ENCODE measurements at places on chromosomes 6 and 20. TPM values are rescaled to one million over a fixed set of nuclear protein-coding genes. Genes with fewer than 3 reads are reported as not detected.
A peak's percentile ranks its signal among the peaks of the same experiment; 100 is the strongest.

The DIDO1 gene
- total RNA-seq, result 75.6 TPM

The GMNN gene
- total RNA-seq, result 183 TPM

DNA sequence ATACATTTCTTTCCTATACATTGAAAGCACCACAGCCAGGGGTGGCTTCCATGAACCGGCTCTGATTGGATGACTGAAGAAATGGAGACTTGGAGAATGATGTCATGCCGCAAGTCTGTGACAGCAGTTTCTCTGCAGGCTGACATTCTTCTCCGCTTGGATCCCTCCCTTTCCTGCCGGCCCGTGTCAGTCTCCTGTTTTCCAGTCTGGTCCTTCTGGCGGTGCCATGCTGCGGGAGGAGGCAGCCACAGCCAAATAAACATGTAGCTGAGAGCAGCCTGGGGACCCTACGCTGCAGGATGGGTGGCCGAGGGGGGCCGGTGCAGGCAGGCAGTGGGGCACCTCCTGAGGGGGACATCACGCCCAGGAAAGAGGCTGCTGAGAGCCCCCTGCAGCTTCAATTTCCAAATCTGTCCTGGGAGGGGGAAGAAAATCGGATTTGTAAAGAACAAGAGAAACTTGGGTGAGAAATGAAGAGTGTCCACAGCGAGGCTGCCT is 178.0 kb downstream of the TAF4 start:
- H3K36me3 ChIP-seq, result no peaks in the 10 kb centered on the region
- H3K27me3 ChIP-seq, result peaks cover 81% of the 10 kb centered on the region
- H3K27ac ChIP-seq, result no peak overlapping the region
- H3K4me1 ChIP-seq, result no peaks in the 10 kb centered on the region

The SPAG4 gene
- total RNA-seq, result 7.7 TPM

The OVOL2 gene
- 7.4 TPM for total RNA-seq

GRCh38 chr20:23684261-23684660 is 4.6 kb downstream of the CST4 start:
- H3K36me3 ChIP-seq, result no peaks in the 10 kb centered on the region
- no peaks in the 10 kb centered on the region for H3K4me1 ChIP-seq
- no peak for DNase-seq
- H3K4me3 ChIP-seq, result no peak overlapping the region

GRCh38 chr6:137117581-137117980 is 55.9 kb downstream of the IL22RA2 start:
- H3K36me3 ChIP-seq, result no peaks in the 10 kb centered on the region
- H3K27me3 ChIP-seq, result no peaks in the 10 kb centered on the region
- no peak for DNase-seq
- H3K4me1 ChIP-seq, result no peaks in the 10 kb centered on the region

DNA sequence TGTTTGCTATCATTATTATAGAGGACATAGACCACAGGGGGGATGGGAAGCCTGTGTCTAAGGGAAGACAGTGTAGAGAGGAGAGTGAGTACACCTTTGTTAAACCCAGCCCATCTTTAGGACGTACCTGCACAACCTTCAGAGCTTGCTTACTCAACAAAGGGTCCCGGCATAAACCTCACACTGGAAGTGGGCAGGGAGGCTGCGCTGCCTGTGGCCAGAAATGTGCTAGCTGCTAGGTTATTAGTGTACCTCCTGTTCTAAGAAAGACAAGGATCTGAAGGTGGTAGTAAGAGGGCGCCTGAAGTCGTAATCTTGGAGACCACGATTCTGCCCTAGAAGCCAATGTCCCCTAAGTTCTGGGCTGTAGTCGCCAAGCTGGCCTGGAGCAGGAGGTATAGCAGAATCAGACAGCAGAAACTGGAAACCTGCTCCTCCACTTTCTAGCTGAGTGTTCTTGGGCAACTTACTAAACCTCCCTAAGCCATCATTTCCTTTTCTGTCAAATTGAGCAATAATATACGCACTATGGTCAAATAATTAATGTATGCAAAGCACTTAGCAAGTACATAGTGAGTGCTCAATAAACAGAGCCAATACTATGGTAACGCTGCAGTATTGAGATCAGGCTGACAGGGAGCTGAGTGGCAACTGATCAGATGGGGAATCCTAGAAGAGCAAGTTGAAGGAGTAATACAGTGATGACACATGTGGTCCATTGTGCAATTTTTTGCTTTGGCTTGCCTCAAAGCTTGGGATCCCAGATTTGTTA is 16.8 kb upstream of the AKIRIN2 start:
- no peaks in the 10 kb centered on the region for H3K27me3 ChIP-seq
- peaks cover 5% of the 10 kb centered on the region for H3K36me3 ChIP-seq
- no peak overlapping the region for H3K27ac ChIP-seq
- no peak overlapping the region for H3K4me3 ChIP-seq
- DNase-seq, result peak; percentile 17
- peaks cover 12% of the 10 kb centered on the region for H3K4me1 ChIP-seq

The GSTA2 gene
- total RNA-seq, result not detected

- DNase-seq, result no peak
- H3K4me1 ChIP-seq, result no peaks in the 10 kb centered on the region
- H3K27me3 ChIP-seq, result peaks cover 28% of the 10 kb centered on the region
- no peak overlapping the region for H3K4me3 ChIP-seq
- no peak overlapping the region for H3K27ac ChIP-seq
Measured at GRCh38 chr6:169945117-169945516, 193.7 kb downstream of the ERMARD start.

- no peaks in the 10 kb centered on the region for H3K4me1 ChIP-seq
- no peak overlapping the region for H3K27ac ChIP-seq
- DNase-seq, result no peak
Measured at GRCh38 chr6:149513915-149514314, 29.1 kb upstream of the ZC3H12D start.

DNA sequence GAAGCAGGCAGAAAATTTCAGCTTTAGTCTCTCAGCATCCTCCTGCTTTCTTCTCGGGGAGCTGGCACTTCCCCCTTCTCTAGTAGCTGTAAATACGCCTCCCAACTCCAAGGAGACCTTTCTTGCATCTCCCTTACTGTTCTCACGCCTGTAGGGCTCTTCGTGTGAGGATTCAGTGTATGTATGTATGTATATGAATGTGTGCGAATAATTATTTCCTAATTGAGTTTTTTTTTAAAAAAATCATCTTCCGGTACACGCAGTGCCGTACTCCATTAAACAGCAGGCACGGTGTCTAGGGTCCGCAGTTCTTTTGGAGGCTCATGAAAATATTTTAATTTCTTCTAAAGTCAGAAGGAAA is 85.4 kb downstream of the HFE start:
- no peak for DNase-seq
- peaks cover 62% of the 10 kb centered on the region for H3K36me3 ChIP-seq
- peak overlapping the region; percentile 83 for H3K27ac ChIP-seq
- no peaks in the 10 kb centered on the region for H3K27me3 ChIP-seq
- peaks cover 79% of the 10 kb centered on the region for H3K4me1 ChIP-seq

The HNF4A gene
- 41.1 TPM for total RNA-seq

DNA sequence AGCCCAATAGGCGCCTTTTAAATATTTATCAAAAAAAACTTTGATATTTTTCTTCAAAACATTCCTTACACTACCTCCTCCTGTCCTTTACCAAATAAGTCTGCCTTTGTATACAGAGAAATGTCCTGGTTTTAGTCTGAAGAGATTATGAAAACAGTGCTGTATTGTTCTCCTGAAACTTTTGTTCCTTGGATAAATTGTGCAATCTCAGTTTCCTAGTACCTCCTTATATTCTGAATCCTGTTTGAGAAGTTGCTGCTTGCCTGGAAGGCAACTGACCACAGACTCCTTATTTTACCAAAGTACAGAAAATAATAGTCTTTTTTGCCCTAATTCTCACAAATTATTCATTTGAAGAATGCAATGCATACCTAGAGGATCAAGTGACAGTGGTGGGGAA is 349.5 kb downstream of the EPHA7 start:
- H3K36me3 ChIP-seq, result no peaks in the 10 kb centered on the region
- no peak for DNase-seq
- H3K27me3 ChIP-seq, result no peaks in the 10 kb centered on the region
- H3K4me3 ChIP-seq, result no peak overlapping the region

The C20orf144 gene
- total RNA-seq, result 0.45 TPM
